ENCODE measurements at places on chromosomes 11 and 22.

- DNase-seq, result no peak
These were observed 682.5 kb upstream of the ARHGAP42 start for GRCh38 chr11:100004541-100004940.

DNA sequence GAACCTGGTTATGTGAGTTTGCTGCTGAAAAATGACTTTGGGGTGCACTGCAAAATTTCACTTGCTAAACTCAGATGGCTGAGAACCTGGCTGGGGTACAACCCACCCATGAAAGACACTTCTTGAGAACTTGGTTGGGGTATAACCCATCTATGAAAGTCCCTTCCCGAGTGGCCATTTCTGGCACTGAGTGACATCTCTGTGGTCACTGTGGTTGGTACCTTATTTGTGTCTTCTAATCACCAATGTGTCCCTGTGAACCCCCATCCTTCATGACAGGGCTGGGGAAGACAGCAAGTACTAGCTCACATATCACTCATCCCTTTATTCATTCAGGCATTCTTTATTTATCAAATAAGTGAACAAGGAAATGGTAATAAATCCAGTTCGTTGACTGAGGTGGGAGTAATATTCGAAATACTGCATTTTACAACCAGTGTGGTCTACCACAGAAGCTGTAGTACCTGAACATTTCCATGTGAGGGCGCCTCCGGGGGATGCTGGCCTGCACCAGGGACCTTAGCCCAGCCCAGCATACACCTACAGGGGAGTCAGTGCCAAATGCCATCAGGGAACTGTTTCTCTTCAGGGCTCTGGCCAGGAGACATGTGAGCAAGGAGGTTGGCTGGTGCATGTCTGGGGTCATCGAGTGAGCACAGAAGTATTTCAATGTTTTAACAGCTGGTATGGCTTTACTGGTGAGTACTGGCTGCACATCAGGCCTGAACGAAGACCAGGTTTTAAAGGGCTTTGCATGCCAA lies 122.1 kb downstream of the CSNK2A3 start:
- no peak for DNase-seq

DNA sequence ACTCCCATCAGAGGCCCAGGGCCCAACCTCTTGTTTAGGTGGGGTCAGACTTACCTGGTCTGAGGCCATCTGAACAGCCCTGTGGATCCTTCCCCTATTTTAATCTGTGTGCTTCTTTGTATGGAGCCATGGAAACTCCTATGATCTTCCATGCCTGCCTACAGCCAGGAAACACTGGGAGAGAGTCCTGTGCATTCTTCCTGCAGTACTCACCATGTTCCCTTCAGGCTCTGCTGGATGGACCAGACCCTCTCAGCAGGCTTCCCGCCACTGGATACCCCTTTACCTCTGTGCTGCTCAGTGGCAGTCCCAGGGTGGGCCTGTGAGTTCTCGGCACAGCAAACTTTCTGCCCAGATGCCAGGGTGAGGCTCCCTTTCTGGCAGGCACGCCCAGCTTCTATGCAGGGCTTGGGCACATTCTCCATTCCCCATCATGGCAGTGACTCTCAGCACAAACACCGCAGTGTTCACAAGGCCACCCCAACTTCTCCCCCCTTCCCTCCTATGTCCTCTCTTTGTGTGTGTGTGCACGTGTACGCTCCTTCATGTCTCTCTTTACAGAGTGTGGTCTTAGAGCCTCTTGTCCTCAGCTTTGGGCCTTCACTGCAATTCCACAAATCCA lies 34.8 kb downstream of the NEU3 start:
- no peak for DNase-seq

DNA sequence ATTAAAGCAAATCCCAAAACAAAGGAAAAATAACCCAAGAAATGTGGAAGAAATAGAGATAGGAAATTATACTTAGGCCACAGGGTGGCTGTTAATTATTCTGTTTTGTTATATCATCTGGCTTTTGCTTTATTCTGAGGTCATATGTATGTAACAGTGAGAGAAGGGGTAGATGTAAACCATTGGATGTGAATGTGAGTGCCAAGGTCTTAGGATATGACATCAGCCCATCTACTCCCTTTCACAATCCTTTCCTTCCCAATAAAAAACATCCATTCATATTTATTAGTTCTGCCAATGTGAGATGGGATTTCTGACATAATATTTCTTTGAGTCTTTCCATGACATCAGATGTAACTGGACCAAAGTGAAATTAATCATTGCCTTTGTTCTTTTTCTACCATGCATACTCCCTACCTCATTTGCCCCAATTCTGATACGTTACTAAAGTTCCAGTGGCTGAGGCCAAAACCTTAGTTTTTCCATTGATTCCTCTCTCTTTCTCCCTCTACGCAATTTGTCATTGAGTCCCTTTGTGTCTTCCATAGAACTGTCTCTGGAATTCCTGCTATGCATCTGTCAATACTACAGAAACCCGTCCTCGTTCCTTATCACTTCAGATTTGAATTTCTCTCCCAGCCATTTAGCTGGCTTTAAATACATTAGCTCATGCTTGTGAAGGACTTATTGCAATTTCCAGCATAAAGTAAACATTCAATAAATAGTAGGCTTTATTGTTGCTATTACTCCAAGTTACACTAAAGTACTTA lies 170.3 kb downstream of the ARHGAP42 start:
- DNase-seq, result no peak

- no peak for DNase-seq
These were observed 22.7 kb upstream of the C1QTNF4 start for GRCh38 chr11:47616726-47617416.

- DNase-seq, result no peak
These were observed 18.6 kb downstream of the GLYATL1 start for GRCh38 chr11:58957922-58958321.

DNA sequence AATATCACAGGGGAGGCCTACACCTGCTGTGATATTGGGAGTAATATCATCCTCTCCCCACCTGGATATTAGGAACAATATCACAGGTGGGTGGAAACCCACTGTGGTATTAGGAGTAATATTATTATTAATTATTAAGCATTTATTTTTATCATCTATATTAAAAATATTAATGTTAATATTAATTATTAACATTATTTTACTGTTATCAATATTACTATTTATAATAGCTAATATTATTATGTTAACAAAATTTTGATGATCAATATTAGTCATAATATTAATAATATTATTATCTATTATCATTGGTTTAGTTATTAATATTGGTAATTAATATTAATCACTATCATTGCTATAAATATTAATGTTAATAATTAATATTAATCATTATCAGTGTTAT lies 161.1 kb upstream of the API5 start:
- DNase-seq, result no peak

DNA sequence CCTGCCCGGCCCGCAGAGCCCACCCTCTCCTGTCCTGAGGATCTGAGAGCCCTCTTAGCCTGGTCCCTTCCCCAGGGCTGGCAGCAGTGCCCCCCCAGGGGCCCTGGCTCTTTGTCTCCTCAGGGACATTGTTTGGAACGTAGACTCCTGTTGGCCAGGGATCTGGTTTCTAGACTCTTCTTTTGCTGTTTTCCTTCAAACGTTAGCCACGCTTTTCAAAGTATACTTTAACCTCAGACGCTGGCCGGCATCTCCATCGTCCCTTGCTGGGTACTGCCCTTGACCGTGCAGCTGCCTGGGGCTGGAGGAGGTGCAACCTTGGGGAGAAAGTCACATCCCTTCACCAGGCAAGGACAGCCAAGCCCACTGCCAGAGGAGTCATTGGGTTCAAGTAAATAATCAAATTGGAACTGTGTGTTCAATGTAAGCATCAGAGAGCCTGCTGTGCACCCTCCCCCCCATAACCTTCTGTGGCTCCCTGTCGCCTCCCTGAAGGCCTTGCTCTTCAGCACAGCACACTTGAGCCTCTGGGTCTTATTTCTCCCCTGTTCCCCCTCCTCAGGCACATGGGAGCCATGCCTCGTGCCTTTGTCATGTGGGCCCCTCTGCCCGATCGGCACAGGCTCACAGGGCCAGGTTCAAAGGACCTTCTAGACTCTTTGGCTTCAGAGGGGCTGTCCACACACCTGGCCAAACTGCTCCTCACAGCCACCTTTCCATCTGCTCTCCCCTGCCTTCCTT lies 21.8 kb upstream of the WNT7B start:
- DNase-seq, result no peak

DNA sequence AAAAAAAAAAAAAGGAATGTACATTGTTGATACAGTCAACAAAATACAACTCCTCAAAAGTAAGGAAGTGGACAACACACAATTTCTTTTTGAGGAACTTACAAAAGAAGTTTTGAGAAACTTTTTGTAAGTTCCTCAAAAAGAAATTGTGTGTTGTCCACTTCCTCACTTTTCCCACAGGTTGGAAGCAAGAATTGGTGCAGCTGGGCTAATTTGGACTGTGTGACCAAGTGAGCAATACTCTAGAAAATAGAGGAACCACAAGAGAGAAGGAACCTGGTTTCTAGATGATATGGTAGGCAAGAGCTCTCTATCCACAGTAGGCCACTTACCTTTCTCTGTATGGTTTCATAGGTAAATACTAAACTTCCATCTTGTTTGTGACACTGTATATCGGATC lies 1053.8 kb downstream of the LRRC4C start:
- no peak for DNase-seq

- DNase-seq, result no peak
These were observed 16.6 kb downstream of the GP1BB start for GRCh38 chr22:19739911-19740449.

DNA sequence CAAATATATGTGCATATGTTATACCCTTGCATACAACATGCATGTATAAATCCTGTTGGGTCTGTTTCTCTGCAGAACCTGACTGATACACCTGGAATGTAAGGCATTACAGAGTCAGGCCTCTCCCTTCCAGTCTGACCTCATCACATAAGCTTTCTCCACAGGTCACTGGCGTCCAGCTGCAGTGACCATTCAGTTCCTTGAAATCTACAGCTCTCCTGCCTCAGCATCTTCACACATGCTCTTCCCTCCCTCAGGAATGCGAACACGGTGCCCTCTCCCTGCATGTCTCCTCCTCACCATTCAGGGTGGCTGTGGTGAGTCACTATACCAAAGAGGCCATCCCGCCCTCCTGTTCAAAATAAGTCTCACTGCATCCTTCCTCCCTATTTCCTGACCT lies 657.8 kb upstream of the B3GAT1 start:
- DNase-seq, result no peak

GRCh38 chr11:126403022-126403581 lies 47.6 kb downstream of the ST3GAL4 start:
- DNase-seq, result no peak

DNA sequence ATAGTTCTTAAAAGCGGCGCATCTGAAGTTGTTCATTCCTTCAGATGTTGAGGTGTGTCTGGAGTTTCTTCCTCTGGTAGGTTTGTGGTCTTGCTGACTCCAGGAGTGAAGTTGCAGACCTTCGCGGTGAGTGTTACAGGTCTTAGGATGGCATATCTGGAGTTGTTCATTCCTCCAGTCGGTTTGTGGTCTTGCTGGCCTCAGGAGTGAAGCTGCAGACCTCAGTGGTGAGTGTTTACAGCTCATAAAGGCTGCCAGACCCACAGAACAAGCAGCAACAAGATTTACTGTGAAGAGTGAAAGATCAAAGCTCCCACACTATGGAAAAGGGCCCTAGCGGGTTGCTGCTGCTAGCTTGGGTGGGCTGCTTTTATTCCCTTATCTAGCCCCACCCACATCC lies 201.7 kb upstream of the PDGFD start:
- DNase-seq, result no peak

DNA sequence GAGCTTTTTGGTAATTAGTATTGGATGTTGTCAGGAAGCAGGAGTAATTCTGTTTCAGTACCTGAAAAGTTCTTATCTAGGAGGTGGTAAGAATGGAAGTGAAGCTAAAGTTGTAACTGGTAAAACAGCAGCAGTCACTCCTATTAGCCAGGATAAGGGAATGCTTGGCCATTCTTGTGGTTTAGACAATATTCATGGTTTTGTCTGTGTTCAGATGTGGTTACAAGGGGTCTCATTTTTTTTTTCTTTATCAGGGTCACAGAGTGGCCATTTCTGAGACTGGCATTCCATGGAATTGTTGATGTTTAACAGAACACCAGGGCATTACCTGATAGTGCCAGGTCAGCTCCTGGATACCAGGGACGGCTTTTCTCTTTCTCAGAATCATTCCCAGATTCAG lies 23.8 kb downstream of the TAF1D start:
- no peak for DNase-seq

DNA sequence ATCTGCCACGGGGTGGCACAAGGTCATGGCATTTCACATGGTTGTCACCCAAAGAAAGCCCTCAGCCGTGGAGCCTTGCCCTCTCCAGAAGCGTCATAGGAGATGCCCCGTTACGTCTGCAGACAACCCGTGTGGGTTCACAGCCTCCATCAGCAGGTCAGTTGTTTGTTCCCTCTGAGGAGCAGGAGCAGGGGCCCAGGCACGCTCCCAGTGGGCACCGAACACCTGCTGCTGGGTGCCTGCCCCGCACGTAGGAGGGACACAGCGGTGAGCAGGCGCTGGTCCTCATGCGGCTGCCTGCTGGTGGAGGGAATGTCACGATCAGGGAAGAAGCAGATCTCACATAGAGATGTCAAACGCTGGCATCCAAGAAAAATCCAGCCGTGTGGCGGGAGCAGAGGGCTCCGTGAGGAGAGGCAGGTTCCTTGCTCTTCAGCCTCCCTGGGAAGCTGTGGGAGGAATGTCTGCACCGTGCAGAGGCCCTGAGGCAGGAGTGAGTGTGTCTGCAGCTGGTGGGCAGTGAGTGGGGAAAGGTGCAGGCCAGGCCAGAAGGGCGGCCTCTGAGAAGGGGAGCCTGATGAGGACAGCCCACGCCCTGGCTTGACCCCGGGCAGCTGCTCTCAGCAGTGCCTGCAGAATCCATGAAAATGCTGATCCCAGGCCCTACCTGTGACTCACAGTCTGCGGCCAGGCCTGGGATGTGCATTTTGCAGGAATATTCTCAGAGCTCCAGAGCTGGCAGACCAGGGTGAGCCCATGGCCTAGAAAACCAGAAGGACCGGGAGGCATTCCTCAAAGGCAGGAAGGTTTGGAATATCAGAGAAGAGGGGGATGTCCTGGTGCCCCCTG lies 36.4 kb upstream of the TH start:
- no peak for DNase-seq

DNA sequence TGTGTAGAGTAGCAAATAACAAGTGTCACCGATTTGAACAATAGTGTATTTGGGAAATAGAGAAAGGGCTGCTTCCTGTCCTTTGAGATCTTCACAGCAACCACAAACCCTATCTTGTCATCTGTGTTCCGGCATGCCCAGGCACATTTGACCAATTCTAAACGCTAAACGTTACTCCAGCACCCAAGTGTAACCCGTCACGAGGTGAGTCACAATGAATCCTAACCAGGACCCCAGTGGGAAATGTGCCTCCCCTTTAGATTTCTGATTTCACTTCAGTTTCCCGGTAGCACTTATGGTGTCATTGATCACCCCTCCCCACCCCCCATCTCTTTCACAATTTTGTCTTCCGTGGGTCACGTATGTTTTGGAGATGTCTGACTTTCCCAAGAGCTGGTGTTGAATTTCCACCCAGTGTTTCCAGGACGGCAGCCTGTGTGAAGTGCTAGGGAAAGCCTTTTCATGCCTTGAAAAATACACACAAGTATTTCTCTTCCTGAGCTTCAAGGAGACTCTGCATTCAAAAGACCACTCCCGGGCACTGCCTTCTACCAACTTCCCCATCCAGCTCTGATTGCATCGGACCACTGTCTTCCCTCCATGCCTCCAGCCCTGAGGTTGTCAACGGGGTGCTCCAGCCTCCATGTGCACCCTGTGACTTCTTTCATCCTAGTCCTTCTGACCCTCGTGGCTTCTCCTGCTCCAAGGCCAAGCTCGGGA lies 10.5 kb upstream of the C11orf24 start:
- DNase-seq, result peak; percentile 20

Data from CD4-positive, alpha-beta memory T cell (primary cell).